KG1 (cell line): ENCODE measurements at places on chromosomes 16 and 17.

DNA sequence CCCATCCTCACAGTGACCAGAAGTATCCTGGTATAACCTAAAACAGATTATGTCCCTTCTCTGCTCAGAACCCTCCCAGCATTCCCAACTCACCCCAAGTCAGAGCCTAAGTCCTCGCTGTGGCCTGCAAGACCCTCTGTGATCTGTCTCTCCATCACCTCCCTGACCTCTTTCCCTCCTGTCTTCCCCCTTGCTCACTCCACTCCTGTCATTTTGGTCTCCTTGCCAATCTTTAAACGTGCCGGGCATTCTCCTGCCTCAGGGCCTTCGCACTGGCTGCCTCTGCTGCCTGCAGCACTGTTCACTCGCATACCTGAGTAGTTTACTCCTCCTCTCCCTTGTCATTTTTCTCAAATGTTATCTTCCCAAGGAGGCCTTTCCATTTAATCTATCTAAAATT lies 97.7 kb downstream of the GSG1L start:
- DNase-seq, result no peak

GRCh38 chr17:73192894-73193701 lies at the start of gene COG1:
Gene COG1 (plus strand): TSS chr17:73193055. CDS start chr17:73193070, 15 bp downstream.
- DNase-seq, result peak; percentile 82

GRCh38 chr17:1693339-1693738 lies 8.7 kb upstream of the PRPF8 start:
- no peak for DNase-seq

- no peak for DNase-seq
Measured at GRCh38 chr17:15951368-15952047, 6.6 kb downstream of the ADORA2B start.

DNA sequence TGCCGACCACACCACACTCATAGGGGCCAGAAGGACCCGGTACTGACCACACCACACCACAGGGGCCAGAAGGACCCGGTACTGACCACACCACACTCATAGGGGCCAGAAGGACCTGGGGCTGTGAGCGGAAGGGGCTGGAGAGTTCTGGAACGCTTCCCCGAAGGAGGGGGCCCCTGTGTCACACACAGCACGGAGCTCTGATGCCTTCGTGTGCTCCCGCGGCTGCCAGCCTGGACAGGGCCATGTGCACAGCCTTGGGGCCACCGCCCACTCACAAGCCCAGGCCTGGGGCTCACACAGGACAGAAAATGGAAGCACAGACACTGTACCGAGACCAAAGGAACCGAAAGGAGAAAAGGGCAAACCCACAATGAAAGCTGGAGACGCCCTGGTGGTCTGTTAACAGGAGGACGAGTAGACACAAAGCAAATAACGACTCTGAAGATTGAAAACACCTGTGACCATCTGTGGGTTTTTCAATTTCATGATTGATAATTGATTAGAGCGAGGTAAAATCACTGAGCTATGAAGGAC lies 106.5 kb upstream of the METRNL start:
- DNase-seq, result no peak

DNA sequence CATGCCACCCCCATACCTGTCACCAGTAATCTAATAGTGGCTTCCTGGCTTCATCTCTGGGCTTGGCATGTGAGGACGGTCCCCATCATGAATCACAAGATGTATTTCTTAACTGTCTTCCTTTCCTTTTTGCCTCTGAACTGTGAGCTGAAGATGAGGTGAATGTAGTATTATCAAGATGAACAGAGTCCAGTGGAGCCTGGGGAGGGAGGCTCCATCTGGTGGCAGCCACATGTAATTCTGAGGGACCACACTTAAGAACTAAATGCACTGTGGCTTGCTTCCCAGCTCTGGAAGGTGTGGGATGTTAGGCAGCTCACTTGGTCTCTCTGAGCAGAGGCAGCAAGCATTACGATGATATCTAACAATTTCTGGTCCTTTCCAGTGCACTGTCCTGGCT lies 354.9 kb upstream of the ASIC2 start:
- DNase-seq, result no peak

DNA sequence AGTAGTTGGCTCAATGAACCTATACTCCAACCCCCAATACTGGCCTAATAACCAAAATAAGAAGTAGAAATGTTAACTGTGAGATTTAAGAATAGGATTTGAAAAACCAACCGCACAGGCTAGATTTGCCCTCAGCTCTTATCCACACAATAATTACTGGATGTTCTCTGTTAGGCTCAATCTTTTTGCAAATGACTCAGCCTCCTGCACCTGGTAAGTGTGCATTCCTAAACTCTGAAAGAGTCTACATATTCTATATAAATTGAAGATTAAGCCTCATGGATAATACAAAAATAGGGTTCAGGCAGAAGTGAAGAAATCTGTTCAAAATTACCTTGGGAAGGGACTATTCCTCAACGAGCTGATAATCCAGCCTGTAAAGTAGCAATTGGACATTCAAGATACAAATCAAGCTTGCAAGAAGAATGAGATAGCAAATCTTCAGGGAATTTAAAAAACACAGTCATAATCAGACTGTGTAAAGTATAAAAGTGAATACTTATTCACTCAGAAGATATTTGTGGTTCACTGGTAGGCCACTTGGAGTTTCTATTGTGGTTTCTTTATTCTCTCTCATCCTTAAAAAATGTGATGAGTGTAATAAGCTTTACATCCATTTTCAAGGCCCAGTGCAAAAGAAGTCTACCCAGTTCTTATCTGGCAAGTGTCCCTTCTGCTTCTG lies 931.9 kb upstream of the SOX9 start:
- DNase-seq, result no peak

DNA sequence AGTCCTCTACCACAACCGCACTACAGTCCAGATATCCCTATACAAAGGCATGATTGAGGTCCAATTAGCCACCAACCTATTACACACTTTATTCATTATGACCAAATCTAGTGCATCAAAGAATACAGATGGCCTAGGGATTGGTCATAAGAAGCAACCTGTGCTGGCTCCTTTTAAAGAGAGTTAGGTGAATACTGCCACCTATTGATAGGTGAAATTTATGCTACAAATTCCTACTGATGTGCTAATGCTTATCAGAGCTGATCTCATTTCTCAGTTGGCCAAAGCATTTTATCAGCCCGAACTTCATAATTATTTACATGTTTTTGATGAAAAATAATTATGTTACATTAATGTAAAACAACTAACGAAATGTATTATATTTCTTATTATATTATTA lies 166.3 kb downstream of the ANKFN1 start:
- no peak for DNase-seq

GRCh38 chr16:82178352-82178751 lies 8.3 kb upstream of the MPHOSPH6 start:
- no peak for DNase-seq

DNA sequence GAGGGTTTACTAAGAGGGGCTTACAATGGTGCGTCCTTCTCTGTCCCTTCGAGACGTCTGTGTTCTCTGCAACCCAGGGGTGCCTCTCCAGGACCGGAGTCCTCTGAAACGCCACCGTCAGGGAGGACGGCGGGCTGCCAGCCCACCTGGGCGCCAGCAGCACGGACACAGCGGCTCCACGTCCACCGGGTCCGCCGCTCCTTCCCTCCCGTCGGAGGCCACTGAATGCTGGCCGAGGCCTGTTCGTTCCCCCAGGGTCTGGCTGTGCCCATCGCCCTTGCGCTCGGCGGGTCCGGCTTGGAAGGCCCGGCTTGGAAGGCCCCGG lies 403 bp downstream of the TEPSIN start:
- DNase-seq, result no peak

DNA sequence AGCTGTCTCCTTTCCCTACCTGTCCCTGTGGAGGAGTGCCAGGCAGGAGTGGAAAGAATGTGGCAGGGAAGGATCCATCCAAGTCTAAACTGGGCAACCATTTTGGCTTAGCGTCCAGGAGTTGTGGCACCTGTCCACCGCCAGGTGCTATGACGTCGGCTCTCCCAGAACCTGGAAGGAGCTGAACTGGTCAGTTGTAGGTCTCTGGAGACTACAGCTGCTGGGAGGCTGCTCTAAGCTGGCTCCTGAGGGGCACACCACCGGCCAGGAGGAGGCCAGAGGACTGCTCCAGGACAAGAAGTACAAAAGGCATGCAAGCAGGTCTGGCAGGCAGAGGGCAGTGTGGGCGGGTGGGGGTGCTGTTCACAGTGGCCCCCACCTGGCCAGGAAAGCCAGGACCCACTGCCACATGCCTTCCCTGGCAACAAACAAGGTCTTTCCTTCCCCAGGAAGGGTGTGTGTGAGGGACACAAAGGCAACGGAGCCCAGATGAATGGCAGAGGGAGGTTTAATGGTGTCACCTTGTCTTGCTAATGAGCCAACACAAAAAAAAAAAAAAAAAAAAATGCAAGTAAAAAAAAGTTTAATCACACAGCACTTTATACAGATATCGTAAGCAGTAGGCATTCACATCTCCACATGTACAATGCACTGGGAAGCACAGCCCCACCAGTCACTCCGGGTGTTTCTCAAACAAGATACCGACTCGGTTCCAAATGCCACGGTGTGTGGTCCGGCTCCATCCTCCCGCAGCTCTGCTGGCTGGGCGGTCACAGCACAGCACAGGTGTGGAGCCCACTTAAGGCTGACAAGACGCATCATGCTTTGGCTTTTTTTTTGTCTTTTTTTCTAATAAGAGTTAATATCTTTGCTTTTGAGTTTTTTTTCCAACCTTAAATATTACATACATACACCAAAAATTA lies 4.8 kb downstream of the SPHK1 start:
- no peak for DNase-seq

GRCh38 chr16:2276368-2277195 lies 8.7 kb upstream of the RNPS1 start:
- DNase-seq, result no peak

- no peak for DNase-seq
Measured at GRCh38 chr17:67831268-67831667, 6.0 kb downstream of the BPTF start.

- DNase-seq, result no peak
Measured at GRCh38 chr17:82807562-82807961, 32.3 kb downstream of the ZNF750 start.

DNA sequence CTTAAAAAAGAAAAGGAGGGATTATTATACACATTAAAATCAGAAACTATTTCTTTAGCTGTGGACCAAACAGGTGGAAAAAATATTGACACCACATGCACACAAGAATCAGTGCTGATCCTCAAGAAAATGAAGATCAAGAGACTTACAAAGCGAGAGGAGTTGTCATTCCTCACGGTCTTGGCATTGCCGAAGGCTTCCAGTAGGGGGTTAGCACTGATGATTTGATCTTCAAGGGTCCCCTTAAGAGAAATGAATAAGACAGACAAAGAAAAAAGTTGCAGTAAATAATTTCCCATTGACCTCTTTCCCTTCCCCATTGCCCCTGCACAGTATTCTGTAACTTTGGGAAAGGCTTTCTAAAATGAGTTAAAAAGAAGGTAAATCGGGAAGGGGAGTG lies 6.0 kb downstream of the MYH4 start:
- DNase-seq, result no peak

DNA sequence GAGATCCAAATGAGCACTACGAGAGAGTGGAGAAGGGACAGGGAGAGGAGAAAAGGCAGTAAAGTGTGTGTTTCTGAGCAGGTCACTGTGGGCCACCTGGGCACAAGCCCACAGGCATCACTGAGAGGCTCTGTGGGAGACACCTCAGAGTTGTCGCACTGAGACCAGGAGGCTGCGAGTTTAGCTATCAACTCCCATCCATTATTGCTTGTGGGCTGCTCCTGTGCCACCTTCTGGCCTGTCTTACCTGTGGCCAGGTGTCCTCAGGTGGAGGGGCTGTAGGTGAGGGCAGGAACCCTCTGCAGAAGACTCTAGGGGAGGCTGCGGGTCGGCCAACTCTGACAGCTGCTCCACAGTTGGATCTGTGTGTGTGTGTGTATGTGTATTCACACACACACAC lies 2.5 kb upstream of the PRR29 start:
- no peak for DNase-seq

GRCh38 chr17:17042851-17043460 lies 699 bp downstream of the MPRIP start:
- DNase-seq, result no peak

- no peak for DNase-seq
Measured at GRCh38 chr16:88208112-88208511, 174.6 kb upstream of the ZNF469 start.

- no peak for DNase-seq
Measured at GRCh38 chr17:59369031-59369975, 37.8 kb downstream of the YPEL2 start.

DNA sequence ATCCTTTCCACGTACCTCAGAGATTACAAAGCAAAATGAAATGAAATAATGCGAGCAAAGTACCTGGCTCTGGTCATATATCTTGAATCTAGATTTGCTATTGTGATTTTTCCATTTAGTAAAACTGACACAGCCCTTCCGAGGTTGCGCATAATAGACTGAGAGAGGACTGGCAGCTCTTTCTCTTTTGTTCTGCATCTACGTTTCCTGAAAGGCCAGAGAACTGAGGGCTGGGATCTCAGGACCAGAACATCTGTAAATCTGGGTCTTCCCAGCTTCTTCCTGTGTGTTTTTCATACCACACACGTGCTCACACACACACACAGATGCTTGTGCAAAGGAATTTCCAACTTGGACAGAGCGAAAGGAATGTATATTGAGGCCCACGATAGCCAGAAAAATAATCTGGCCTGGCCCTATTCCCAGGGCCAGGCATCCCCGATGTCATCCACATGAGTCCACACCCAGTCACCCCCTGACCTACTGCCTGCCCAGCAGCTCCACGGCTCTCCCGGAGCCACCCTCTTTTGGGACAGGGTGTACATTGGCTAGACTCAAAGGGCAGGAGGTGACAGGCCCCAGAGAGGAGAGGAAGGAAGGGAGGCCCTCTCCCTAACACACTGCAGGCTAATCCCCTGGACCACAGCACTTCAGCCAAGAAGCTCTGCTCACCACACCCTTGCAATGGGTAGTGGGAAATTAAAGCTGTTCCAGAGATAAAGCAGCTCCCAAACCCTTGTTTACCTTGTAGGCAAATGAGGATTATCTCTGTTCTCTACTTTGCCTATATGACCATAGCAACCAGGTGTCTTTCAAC lies 41.8 kb downstream of the NOL11 start:
- DNase-seq, result no peak

GRCh38 chr16:31217136-31217530 lies 198 bp upstream of the PYDC1 start:
- no peak for DNase-seq

DNA sequence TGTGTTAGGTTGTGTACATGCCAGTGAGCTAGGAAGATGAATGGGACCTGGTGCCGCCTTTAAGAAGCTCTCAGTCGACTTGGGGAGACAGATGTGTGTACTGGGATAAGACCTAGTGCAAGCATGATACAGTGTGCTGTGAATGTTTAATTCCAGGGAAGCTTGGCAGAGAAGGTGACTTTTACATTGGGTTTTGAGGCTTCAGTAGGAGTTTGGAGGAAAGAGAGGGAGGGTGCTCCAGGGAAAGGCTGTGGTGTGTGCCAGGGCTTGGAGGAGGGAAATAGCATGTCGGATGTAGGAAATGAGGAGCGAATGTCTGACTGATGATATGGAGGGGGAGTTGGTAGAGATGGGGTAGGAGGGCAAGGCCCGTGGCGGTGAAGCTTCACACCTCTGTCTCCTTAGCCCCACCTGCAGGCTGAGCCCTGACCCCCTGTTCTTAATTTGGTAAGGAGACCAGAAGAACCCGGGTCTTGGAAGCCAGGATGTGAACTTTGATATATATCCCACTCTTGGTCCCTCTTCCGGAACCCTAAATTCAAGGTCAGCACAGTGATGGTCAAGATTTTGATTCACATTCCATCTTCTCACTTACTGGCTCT lies 76.6 kb downstream of the PLCG2 start:
- no peak for DNase-seq

GRCh38 chr17:63222655-63223054 lies 223.5 kb downstream of the CYB561 start:
- no peak for DNase-seq

- no peak for DNase-seq
Measured at GRCh38 chr17:4184811-4185210, 41.8 kb downstream of the CYB5D2 start.
